ENCODE measurements at places on chromosomes 13 and 19. TPM values are rescaled to one million over a fixed set of nuclear protein-coding genes. Genes with fewer than 3 reads are reported as not detected.
A peak's percentile ranks its signal among the peaks of the same experiment; 100 is the strongest.

ADGRE3 gene
- polyA plus RNA-seq = not detected

- no peak for DNase-seq
Observed at GRCh38 chr13:47281991-47282390, 385.1 kb upstream of the HTR2A start.

- no peak for DNase-seq
Observed at GRCh38 chr13:74726206-74726605, 592.0 kb upstream of the KLF12 start.

- DNase-seq = peak; percentile 7
Observed at GRCh38 chr13:73715911-73716510, 418.2 kb downstream of the KLF12 start.

STAP2 gene
- 12.4 TPM for polyA plus RNA-seq

GRCh38 chr19:47427241-47428176, 8.2 kb upstream of the MEIS3 start:
- peak; percentile 50 for DNase-seq

DNA sequence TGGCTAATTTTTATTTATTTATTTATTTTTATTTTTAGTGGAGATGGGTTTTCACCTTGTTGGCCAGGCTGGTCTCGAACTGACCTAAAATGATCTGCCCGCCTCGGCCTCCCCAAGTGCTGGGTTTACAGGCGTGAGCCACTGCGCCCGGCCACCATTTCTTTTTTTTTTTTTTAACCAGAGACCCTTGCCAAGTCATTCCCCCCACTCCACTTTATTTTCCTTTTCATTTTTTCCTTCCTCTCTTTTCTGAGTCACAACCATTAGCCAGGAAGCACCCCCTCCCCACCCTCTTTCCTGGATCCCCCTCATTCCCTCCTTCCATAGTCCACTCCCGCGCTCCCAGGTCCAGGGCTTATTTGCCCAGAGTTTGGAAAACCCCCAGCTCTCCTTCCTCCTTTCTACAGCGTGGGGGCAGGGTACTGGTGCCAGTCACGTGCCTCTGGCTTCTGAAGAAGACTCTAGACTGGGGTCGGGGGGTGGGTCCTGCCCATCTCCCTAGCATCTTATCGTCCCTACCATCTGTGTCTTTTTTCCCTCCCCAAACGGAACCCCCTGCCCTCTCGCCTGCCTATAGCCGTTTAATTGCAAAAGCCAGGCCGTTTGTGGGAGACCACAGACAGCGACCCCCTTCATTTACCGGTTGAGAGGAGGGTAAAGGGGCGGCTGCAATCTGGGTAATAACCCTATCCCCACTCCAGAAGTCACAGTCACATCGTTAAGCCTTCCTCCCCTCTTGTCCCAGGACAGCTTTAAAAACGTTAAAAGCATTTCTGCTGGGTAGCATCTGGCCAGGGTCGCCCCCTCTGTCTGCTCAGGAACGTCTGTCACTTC, 1.1 kb upstream of the CALR start:
- no peak for DNase-seq

DNA sequence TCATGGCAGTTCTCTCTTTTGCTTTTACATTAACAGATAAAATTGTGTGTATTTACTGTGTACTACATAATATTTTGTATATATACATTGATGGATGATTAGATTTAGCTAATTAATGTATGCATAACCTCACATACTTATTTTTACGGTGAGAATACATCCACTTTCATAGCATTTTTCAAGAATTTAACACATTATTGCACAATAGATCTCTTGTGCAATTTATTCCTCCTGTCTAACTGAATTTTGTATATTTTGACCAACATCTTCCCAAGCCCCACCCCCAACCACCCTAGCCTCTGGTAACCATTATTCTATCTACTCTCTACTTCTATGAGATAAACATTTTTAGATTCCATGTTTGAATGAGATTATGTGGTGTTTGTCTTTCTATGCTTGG, 194.7 kb downstream of the RBM26 start:
- DNase-seq = no peak

PEAK3 gene
- polyA plus RNA-seq = 0.58 TPM

GRCh38 chr19:55611983-55612645, 6.7 kb downstream of the ZNF865 start:
- no peak for DNase-seq

SYNE4 gene
- polyA plus RNA-seq = 1.3 TPM
